MG63 (cell line): ENCODE measurements at places on chromosomes 6 and 20. TPM values are rescaled to one million over a fixed set of nuclear protein-coding genes. Genes with fewer than 3 reads are reported as not detected.

The ZFP57 gene
- total RNA-seq = not detected in 2 replicates

The CNR1 gene
- 0.07 and 0.72 TPM in 2 replicates for total RNA-seq

The OR2J3 gene
- total RNA-seq = not detected in 2 replicates

The NKX2-4 gene
- not detected in 2 replicates for total RNA-seq

The RAB44 gene
- not detected in 2 replicates for total RNA-seq

The PKIB gene
- total RNA-seq = 0.89 TPM in 1 of 2 replicates, not detected in the other

The ZSWIM1 gene
- total RNA-seq = 5.7 and 8.5 TPM in 2 replicates

The TMEM217 gene
- 0.17 and 0.36 TPM in 2 replicates for total RNA-seq

The BPIFB6 gene
- total RNA-seq = not detected in 2 replicates

The ZSCAN23 gene
- total RNA-seq = 0.59 and 2.0 TPM in 2 replicates

The CD24 gene
- total RNA-seq = 0.30 and 1.7 TPM in 2 replicates

The SLCO4A1 gene
- total RNA-seq = 10.7 and 23.0 TPM in 2 replicates

The LTB gene
- total RNA-seq = not detected in 2 replicates

The SOBP gene
- total RNA-seq = 0.12 and 0.69 TPM in 2 replicates

The SLC16A10 gene
- 0.40 and 1.5 TPM in 2 replicates for total RNA-seq

The LPA gene
- total RNA-seq = not detected in 2 replicates

The MPIG6B gene
- total RNA-seq = not detected in 2 replicates

The STMND1 gene
- total RNA-seq = not detected in 2 replicates

The TGM2 gene
- total RNA-seq = 82.5 and 111 TPM in 2 replicates

The OR2H2 gene
- not detected in 2 replicates for total RNA-seq

The FRMD1 gene
- total RNA-seq = not detected in 2 replicates

The C20orf204 gene
- total RNA-seq = 0.95 and 1.3 TPM in 2 replicates

The CDH22 gene
- total RNA-seq = not detected in 2 replicates

The PEX6 gene
- total RNA-seq = 17.7 and 33.5 TPM in 2 replicates

The MLIP gene
- not detected in 2 replicates for total RNA-seq

The HLA-DRB5 gene
- total RNA-seq = not detected in 2 replicates

The GPR6 gene
- total RNA-seq = not detected in 2 replicates

The SLC22A7 gene
- not detected in 2 replicates for total RNA-seq

The SPTLC3 gene
- total RNA-seq = 18.4 and 28.7 TPM in 2 replicates

The ERVFRD-1 gene
- total RNA-seq = not detected in 2 replicates

The TRIM15 gene
- total RNA-seq = not detected in 2 replicates

The BTN1A1 gene
- not detected in 2 replicates for total RNA-seq

The PANK2 gene
- total RNA-seq = 31.4 and 57.1 TPM in 2 replicates

The SAYSD1 gene
- 48.8 and 57.2 TPM in 2 replicates for total RNA-seq

The TUBB2A gene
- total RNA-seq = 73.2 and 92.0 TPM in 2 replicates

The SPINT3 gene
- not detected in 2 replicates for total RNA-seq

The INSM1 gene
- not detected in 2 replicates for total RNA-seq

The AGPAT1 gene
- total RNA-seq = 22.8 and 24.8 TPM in 2 replicates

The TMC2 gene
- not detected in 2 replicates for total RNA-seq

The LRRN4 gene
- total RNA-seq = not detected in 2 replicates

The FRK gene
- 0.07 and 0.16 TPM in 2 replicates for total RNA-seq

The IRF4 gene
- not detected in 2 replicates for total RNA-seq

The AURKA gene
- 86.4 and 130 TPM in 2 replicates for total RNA-seq

The ZCCHC3 gene
- 9.1 and 13.5 TPM in 2 replicates for total RNA-seq

The ZNF217 gene
- total RNA-seq = 15.7 and 22.6 TPM in 2 replicates

The SLC17A2 gene
- not detected in 2 replicates for total RNA-seq

The SLC17A4 gene
- total RNA-seq = not detected in 2 replicates

The TOX2 gene
- total RNA-seq = 0.89 TPM in 1 of 2 replicates, not detected in the other

The TMEM200A gene
- total RNA-seq = 0.13 TPM in 1 of 2 replicates, not detected in the other

The SAPCD1 gene
- 2.5 TPM in 1 of 2 replicates, not detected in the other for total RNA-seq

The PLTP gene
- 46.8 and 70.1 TPM in 2 replicates for total RNA-seq

The PDYN gene
- total RNA-seq = not detected in 2 replicates

The PRPF6 gene
- 96.5 and 126 TPM in 2 replicates for total RNA-seq

The CYP39A1 gene
- total RNA-seq = 0.10 TPM in 1 of 2 replicates, not detected in the other

The SNX21 gene
- 55.6 and 74.9 TPM in 2 replicates for total RNA-seq

The BPI gene
- not detected in 2 replicates for total RNA-seq

The SCRT2 gene
- total RNA-seq = not detected in 2 replicates

The PTPRA gene
- total RNA-seq = 8.8 and 13.3 TPM in 2 replicates

The HUS1B gene
- total RNA-seq = 0.22 TPM in 1 of 2 replicates, not detected in the other
